ENCODE measurements at places on chromosomes 6 and 20. TPM values are rescaled to one million over a fixed set of nuclear protein-coding genes. Genes with fewer than 3 reads are reported as not detected.

- no peak for DNase-seq
Observed at GRCh38 chr20:47740121-47740861, 45.0 kb downstream of the SULF2 start.

GRCh38 chr6:129306826-129307225 is 403.2 kb downstream of the ARHGAP18 start:
- no peak for DNase-seq

GRCh38 chr6:167712731-167713475 is 113.8 kb upstream of the AFDN start:
- DNase-seq: no peak

The CRISP2 gene
- polyA plus RNA-seq: 0.04 TPM

The DNAAF9 gene
- polyA plus RNA-seq: 30.4 TPM

DNA sequence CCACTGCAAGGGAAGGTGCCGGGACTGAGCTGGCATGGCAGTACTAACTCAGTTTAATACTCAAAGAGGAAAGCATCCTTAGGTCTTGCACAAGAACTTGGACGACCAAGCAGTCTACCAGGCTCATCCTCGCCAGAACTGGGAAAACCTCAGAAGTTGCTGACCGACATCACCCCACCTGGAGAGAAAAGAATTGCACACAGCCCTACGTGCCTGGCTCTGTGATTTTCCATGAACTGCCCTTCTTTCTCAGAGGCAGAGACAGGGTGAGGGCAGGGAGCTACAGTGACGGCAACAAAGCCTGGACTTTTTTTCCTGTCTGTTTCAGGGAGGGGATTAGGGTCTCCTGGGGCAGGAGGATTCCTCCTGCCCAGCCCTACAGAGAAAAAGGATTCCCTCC is 8.0 kb downstream of the JAG1 start:
- DNase-seq: no peak

GRCh38 chr20:625360-625932 is 15.3 kb upstream of the TCF15 start:
- no peak for DNase-seq

DNA sequence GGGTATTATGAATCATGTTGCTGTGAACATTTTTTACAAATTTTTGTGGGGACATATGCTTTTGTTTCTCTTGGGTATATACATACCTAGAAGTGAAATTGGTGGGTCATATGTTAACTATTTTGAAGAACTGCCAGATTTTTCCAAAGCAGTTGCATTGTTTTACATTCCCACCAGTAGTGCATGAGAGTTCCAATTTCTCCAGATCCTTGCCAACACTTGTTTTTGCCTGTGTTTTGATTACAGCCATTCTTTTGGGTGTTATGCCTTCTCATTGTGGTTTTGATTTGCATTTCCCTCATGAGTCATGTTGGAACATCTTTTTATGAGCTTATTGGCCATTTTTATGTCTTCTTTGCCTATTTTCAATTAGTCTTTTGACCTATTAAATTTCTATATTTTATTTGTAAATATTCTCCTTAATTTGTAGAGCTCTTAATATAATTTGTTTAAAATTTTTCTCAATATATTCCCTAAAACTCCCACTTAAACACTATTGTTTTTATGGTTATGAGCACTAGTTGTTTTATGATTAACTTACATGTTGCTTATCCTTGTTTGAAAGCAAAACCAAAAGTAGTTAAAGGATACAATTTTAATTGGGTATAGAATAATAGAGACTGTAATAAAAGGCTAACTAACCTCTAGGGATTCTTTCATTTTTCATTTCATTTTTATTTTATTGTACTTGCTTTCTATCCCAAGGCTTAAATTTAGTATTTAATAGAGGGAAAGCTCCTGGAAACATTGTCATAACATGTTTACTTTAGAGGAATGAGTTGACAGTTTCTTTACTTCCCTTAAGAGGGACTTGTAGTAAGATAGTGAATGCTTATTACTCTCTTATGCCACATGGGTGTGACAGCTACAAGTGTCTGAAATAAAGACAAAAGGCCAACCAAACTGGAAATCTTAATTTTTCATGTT is 5.5 kb downstream of the UBR2 start:
- DNase-seq: no peak

The SPO11 gene
- not detected for polyA plus RNA-seq

The TCF21 gene
- polyA plus RNA-seq: 204 TPM

The BCAS4 gene
- polyA plus RNA-seq: 6.9 TPM

The AVP gene
- not detected for polyA plus RNA-seq

The BEND3 gene
- 9.2 TPM for polyA plus RNA-seq

DNA sequence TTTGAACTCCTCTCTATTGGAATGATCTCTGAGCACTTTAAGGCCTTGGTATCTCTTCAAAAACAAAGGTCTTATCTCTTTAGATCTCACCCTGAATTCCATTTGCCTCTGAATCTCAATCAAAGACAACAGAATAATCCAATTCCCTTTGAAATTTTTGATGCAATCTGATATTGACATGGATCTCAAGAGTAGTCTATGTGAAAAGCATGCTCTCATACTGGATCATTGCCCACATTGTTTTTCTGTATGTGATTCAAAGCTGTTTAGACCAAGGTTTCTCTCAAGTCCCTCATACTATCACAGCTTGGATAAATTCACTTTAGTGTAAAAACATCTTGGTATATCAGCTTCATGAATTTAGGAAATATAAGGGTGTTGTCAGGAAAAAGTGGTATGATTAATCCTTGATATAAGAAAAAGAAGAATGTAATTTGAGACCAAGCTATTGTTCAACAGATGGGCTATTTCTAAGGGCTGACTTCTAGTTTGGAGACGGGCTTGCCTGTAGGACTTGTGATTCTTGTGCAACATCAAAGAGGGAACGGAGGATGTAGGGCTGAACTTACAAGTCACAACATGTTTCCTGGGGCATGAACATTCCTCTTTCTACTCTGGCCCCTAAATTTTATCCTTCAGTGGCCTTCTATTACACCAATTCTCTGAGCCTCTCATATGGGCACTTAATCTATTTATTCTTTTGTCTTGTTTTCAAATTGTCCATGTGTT is 77.9 kb upstream of the CITED2 start:
- no peak for DNase-seq

The ADGRF1 gene
- polyA plus RNA-seq: 61.3 TPM

DNA sequence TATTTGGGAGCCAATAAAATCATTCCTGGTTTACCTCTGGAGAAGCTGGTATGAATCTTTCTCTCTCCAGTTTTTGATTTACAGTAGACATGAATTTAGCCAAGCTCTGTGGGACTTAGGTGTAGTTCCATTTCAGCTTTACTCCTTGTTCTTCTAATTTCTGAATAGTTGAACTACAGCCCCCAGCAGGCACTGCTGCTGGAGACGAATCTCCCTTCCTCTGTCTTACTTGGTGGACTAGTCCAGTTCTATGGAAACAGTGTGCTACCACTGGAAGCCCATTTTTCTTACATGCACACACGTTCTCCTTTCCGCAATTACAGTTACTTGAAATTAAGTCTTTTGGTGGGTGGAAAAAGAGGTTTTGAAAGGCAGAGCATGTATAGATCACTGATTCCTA is 42.3 kb downstream of the RALGAPB start:
- no peak for DNase-seq

DNA sequence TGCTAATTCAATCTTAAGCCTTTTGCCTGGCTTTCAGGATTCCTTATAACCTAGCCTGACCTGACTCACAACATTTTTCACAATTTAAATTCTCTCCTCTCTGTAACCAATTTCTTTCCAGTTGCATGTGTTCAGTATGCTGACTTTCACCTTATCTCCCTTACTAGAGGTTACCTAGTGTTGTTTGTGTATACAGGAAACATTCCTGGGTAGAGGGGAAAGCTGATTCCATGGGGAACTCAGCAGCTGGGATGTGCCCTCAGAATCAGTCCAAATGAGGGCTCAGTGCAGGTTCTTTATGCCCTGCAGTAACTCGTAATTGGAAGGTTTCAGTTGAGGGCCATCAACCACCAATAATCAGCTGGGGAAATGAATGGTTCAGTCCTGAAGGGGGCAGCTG is 18.5 kb downstream of the PKIB start:
- DNase-seq: no peak

The CD24 gene
- polyA plus RNA-seq: 1,334 TPM

GRCh38 chr6:73505142-73505541 is 15.7 kb downstream of the EEF1A1 start:
- no peak for DNase-seq

- DNase-seq: no peak
Observed at GRCh38 chr6:170473301-170473717, 79.8 kb downstream of the PSMB1 start.

- no peak for DNase-seq
Observed at GRCh38 chr20:19688031-19688806, 69.8 kb upstream of the RIN2 start.

GRCh38 chr6:106446983-106447382 is 86.5 kb downstream of the CRYBG1 start:
- DNase-seq: no peak

DNA sequence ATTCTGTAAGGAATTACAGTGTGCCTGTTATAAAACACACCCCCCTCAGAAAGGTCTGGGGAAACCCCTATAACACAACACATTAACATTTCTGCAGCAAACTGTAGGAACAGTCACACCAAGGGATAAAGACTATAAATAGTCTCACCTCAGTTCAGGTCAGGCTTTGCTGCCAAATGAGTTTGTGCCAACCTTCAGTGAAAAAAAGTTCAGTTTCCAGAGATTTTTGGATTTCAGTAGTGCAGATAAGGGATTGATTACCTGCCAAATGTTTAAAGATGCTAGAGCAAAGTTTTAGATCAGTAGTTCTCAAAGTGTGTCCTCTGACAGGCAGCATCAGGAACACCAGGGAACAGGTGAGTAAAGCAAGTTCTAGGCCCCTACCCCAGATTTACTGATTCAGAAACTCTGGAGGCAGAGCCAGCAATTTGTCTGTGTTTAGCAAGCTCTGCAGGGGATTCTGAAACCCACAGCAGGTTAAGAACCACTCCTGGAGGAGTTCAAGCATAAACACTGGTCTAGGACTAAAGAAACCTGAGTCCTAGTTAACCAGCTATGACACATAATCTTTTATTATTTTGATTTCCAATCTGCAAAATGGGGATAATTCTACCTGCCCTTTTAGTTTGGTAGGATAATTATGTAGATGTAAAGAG is 111.0 kb downstream of the RCAN2 start:
- no peak for DNase-seq

DNA sequence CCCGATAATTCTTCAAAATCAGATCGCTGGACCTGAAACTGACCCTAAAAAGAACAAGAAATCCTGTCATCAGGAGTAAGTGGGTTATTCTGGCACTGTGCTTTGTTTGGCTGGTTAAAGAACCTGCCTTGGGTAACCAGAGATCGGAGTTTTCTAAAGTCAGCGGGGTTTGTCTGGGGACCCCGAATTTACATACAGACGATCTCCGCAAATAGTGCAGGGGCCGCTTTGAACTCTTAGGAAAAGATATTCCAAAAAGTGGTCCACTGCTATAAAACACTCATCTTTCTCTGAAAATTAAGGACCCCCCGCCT is 33.0 kb upstream of the BTN3A2 start:
- DNase-seq: no peak

- DNase-seq: no peak
Observed at GRCh38 chr6:122563364-122564052, 46.7 kb upstream of the PKIB start.

DNA sequence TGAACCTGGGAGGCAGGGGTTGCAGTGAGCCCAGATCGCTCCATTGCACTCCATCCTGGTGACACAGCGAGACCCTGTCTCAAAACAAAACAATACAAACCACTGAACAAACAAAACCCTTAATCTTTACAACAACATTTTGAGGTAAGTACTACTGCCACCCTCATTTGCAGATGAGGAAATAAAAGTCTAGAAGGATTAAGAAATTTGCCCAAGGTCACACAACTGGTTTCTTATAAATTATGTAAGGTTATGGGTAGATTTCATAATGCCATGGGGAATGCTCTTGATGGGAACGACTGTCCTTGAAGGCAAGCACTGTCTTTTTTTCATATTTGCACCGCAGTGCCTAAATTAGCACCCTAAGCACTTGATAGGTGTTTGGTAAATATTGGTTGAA is 13.8 kb upstream of the B4GALT5 start:
- DNase-seq: no peak

DNA sequence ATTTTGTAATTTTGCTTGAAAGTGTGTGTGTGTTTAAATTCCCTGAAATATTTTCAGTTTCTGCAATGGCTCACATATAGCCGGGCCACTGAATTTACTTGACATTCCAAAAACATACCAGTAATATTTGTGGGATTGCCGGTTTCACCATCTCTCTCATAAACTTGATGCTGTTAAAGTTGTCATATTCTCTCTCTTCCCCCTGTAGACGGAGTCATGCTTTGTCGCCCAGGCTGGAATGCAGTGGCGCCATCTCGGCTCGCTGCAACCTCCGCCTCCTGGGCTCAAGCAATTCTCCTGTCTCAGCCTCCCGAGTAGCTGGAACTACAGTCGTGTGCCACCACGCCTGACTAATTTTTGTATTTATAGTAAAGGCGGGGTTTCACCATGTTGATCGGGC is 122.1 kb downstream of the TIAM2 start:
- no peak for DNase-seq

Measured in right renal pelvis (tissue), 4 donors.